ENCODE measurements at places on chromosomes 3 and 15. TPM values are rescaled to one million over a fixed set of nuclear protein-coding genes. Genes with fewer than 3 reads are reported as not detected.
A peak's percentile ranks its signal among the peaks of the same experiment; 100 is the strongest.

DNA sequence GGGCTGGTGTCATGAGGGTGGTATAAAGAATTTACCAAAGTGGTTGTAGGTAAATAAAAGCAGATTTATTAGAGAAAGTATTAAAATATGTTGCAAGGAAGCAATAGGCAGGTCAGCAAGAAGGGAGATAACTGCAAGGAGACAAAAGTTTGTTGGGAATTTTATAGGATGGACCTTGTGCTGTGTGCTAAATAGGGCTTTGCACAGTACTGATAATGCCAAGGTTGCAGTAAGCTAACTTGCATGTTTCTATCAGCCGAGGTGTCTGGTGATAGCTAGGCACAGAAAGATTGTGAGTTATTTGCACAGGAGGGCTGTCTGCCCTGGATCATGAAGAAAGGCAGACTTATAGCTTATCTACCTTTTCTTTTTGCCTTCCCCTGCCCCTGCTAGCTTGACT is 102.5 kb upstream of the SPRED1 start:
- H3K27ac ChIP-seq = no peak overlapping the region
- no peaks in the 10 kb centered on the region for H3K27me3 ChIP-seq
- H3K4me1 ChIP-seq = 0 out of 2 replicates have a peak, but pooled peaks cover 4% of the 10 kb centered on the region
- no peak overlapping the region for H3K4me3 ChIP-seq

DNA sequence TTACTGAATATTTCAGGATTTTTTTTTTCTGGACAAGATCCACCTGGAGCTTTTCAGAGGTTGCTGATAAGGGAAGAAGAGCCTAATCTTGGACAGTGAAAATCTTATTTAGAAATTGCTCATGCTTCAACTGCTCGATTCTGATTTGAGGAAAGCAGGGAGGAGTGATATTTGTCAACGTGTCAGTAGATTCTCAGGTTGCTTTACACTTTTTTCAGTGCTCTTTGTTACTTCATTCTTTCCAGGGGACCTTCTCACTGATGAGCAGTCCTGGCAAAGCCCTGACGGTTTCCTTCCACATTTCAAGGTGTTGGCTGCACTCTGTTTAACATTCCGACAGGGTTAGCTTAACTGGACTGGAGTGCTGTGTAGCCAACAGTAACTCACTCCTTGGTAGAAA is 24.1 kb upstream of the RARB start:
- no peak for DNase-seq
- H3K27ac ChIP-seq = no peak overlapping the region
- no peaks in the 10 kb centered on the region for H3K27me3 ChIP-seq
- no peaks in the 10 kb centered on the region for H3K36me3 ChIP-seq
- no peak overlapping the region for H3K4me3 ChIP-seq
- no peaks in the 10 kb centered on the region for H3K4me1 ChIP-seq

- no peaks in the 10 kb centered on the region for H3K27me3 ChIP-seq
- DNase-seq = no peak
- H3K4me3 ChIP-seq = no peak overlapping the region
- peaks cover 5% of the 10 kb centered on the region for H3K4me1 ChIP-seq
- no peak overlapping the region for H3K27ac ChIP-seq
- peaks cover 10% of the 10 kb centered on the region for H3K36me3 ChIP-seq
These were observed 53.4 kb upstream of the PPIB start for GRCh38 chr15:64216196-64216595.

RGMA gene
- total RNA-seq = 3.6 TPM

- peak overlapping the region; percentile 65 for H3K4me3 ChIP-seq
- peaks cover 46% of the 10 kb centered on the region for H3K36me3 ChIP-seq
- no peak for DNase-seq
- peaks cover 21% of the 10 kb centered on the region for H3K4me1 ChIP-seq
These were observed 1.4 kb downstream of the MFGE8 start for GRCh38 chr15:88911766-88912118.

SLC38A3 gene
- total RNA-seq = not detected

GRCh38 chr3:25663869-25664811 is 567 bp downstream of the TOP2B start:
- DNase-seq = peak; percentile 51
- peaks cover 8% of the 10 kb centered on the region for H3K36me3 ChIP-seq
- peak overlapping the region; percentile 95 for H3K4me3 ChIP-seq
- H3K4me1 ChIP-seq = peaks cover 12% of the 10 kb centered on the region

DNA sequence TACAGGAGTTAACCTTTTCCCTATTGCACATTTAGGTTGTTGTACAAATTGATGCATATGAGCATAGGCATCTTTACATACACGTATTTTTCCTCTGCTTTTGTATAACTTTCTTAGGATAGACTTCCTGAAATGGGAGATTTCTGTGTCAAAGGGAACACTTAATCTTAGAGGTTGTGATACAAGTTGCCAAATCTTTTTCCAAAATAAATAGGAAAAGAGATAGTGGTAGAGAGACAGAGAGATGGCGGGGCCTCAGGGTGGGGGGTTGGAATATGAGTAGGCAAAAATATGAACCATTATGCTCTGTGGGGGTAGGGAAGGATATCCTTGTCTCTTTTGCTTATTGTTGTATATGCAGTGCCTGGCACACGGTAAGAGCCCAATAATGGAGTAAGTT is 70.7 kb upstream of the UBE2E1 start:
- no peaks in the 10 kb centered on the region for H3K27me3 ChIP-seq
- no peak overlapping the region for H3K27ac ChIP-seq
- no peak overlapping the region for H3K4me3 ChIP-seq
- no peak for DNase-seq
- no peaks in the 10 kb centered on the region for H3K36me3 ChIP-seq
- H3K4me1 ChIP-seq = peaks cover 18% of the 10 kb centered on the region

VGLL3 gene
- total RNA-seq = 17.1 TPM

DNA sequence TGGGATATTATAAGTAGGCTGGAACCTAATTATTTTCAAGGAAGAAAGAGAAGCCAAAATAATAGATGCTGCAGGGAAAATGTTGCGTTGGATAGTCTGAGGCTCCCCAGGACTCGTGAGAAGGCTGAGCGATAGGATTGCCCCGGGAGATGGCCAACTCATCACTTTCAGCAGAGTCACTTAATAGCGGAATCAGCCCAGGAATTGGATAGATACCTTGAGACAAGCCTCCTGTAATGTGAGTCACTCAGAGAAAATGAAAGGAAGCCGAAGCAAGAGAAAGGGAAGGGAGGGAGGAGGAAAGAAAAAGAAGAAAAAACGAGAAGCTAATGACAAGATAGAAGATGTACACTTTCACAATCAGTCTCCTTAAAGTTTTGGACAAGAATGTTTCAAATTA is 94.3 kb downstream of the SQOR start:
- no peak overlapping the region for H3K4me3 ChIP-seq
- no peak overlapping the region for H3K27ac ChIP-seq
- no peak for DNase-seq
- H3K36me3 ChIP-seq = no peaks in the 10 kb centered on the region
- no peaks in the 10 kb centered on the region for H3K4me1 ChIP-seq
- H3K27me3 ChIP-seq = no peaks in the 10 kb centered on the region

MUC20 gene
- total RNA-seq = not detected
